ENCODE measurements at places on chromosomes 7 and 10. TPM values are rescaled to one million over a fixed set of nuclear protein-coding genes. Genes with fewer than 3 reads are reported as not detected.

- H3K27me3 ChIP-seq, result no peaks in the 10 kb centered on the region
- H3K27ac ChIP-seq, result no peak overlapping the region
- DNase-seq, result no peak
- no peak overlapping the region for H3K4me3 ChIP-seq
- H3K4me1 ChIP-seq, result no peaks in the 10 kb centered on the region
Measured at GRCh38 chr10:76727038-76727437, 910.6 kb downstream of the KCNMA1 start.

DNA sequence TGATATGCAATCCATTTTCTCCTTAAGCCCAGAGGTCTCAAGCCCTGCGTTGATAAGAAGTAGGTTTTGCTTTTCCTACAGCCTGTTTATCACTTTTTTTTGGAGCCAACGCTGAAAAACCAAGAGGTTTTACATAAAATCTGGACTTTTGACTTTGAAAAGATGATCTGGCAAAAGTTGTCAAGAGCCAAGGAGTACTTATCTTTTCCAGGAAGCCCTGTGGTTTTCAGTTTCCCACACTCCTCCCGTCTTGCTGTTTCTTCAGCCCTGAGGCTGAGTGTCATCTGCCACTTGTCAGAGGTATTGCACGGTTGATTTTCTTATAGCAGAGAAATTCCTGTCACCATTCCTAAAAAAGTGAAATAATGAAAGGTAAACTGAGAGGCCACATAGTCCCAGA lies 108.7 kb downstream of the TYW1 start:
- no peak for DNase-seq
- no peaks in the 10 kb centered on the region for H3K36me3 ChIP-seq
- no peaks in the 10 kb centered on the region for H3K27me3 ChIP-seq
- H3K27ac ChIP-seq, result no peak overlapping the region
- no peaks in the 10 kb centered on the region for H3K4me1 ChIP-seq

MCMBP gene
- 88.4 TPM for total RNA-seq

PTPRZ1 gene
- not detected for total RNA-seq
